AML-193 (cell line): ENCODE measurements at places on chromosomes 13 and 19.

- DNase-seq: no peak
Observed at GRCh38 chr19:10660346-10660745, 6.2 kb downstream of the ILF3 start.

DNA sequence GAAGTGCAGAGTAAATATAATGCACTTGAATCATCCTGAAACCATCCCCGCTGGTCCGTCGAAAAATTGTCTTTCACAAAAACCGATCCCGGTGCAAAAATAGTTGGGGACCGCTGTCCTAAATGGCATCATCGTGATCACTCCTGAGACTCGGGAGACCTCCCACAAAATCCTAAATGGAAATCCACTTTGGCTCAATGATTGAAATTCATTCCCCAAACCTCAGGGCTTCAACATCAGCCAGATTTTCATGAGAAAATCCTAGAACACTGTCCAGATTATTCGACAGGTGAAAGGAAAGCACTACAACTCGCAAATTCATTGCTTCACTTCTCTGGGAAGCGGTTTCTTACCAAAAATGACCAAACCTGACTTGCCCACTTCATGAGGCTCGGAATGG, 335.3 kb upstream of the ZNF507 start:
- no peak for DNase-seq

DNA sequence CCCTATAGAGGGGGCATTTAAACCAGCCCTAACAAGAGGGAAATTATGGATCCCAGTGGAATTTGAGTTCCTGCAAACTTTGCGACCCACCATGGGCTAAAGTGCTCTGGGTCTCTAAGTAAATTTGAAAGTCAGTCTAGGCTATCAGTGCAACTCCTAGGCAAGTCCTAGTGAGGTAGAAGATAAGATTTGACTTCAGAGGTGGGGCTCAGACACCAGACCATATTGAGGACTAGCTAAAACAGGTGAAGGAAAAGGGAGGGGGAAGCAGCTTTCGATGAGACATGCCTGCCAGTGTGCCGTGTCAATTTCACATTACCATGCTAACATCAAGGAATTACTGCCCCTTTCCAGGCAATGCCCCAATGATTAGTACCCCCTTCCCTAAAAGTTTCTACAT, 38.4 kb downstream of the CD320 start:
- no peak for DNase-seq

GRCh38 chr19:10927730-10928562, 493 bp downstream of the YIPF2 start:
- DNase-seq: no peak

GRCh38 chr19:1042689-1043511, 3.0 kb downstream of the ABCA7 start:
- no peak for DNase-seq

GRCh38 chr19:21569494-21569865, 64.1 kb downstream of the ZNF429 start:
- DNase-seq: no peak

- no peak for DNase-seq
Observed at GRCh38 chr19:54440641-54441040, 8.4 kb upstream of the LENG8 start.

DNA sequence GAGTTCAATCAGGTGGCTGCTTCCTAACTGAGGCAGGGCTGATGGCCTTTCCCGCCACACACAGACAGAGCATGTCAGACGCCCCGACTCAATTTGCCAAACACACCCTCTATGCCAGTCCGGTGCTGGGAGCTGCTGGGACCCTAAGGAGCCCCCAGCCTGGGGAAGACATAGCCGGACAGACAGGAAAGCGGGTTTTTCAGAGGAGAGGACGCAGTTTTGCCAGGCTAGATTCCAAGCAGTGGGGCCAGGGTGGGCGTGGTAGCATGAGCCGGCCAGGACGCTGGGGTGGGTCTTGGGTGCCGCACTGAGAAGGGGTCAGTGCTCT, 19.8 kb downstream of the MAST3 start:
- DNase-seq: no peak

DNA sequence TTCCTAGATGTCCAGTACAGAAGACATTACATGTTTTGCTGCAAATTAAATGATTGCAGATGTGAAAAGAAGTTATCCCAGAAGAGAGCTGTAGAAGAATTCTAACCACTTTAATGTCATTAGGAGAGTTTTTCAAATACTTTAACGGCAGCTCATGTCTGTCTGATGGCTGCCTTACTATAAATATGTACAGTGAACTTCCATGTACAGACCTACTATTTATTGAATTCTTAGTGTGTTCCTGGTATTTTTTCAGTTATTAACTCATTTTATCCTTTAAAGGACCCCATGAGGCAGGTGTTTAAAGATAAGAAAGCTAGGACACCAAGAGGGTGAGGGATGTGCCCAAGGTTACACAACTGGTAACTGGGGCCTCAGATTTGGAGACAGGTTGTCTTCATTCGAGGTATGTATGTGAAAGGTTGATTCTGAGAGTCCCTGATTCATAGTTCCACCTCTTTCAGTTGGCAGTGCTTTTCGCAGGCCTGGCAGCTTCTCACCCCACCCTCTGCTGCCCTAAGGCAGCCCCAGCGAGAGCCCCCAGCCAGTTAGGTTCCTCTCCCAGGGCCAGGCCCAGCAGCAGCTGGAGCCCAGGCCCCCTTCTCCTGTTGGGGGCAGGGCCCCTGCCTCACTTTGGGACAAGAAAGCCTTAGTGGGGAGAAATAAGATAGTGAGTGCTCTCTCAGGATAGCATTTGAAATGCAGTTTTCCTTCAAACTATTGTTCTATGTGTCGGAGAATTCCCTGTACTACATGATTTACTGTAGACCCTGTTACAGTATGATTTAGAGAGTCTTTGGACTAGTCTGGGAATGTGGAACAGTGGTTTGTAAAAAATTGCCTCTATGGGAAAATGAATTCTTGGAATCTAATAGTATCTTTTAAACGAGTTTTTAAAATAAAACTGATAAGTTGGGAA, 67.7 kb upstream of the TEX29 start:
- DNase-seq: no peak
